ENCODE measurements at places on chromosomes 7 and 10. TPM values are rescaled to one million over a fixed set of nuclear protein-coding genes. Genes with fewer than 3 reads are reported as not detected.

Gene OPN1SW
- total RNA-seq, result not detected

DNA sequence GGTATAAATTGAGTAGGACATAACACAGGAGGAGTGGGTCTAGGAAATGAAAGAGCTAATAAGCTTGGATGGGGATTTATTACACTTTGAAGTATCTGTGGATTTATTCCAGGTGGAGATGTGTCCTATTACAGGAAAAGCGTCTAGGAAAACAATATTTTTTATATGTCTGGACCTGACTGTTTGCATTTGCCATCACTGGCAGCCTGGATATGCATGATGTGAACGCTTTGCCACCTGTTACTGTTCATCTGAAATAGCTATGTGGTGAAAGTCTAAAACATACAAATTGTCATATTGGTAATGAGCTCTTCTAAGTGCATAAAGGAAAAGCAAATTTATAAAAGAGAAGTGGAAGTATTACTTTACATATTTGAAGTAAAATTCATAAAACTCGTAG, 31.6 kb upstream of the AGMO start:
- no peak for DNase-seq

Gene CLRN3
- not detected for total RNA-seq

DNA sequence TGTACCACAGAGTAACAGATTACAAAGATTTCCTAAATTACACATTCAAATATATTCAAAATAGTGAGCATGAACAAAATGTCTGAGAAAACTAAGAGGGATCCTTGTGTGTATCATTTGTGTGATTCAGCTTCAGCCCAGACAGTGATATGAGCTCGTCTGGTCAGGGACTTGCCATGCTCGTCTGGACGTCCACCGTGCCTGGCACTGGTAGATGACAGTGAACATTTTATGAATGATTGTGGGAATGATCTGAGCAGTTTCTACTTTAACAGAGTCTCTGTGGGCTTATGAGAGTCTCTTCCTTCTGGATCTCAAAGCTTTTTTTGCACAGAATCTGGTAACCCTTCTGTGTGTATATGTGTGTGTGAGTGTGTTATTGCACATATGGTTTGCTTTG, 34.2 kb upstream of the ANKRD2 start:
- no peak for DNase-seq

Gene SPDYE6
- total RNA-seq, result not detected

All from activated naive CD4-positive, alpha-beta T cell treated with anti-CD3 and anti-CD28 coated beads, Interleukin-2, amount 50 U/mL, for 72 hours (primary cell).